ENCODE measurements at places on chromosomes 5 and 9.

DNA sequence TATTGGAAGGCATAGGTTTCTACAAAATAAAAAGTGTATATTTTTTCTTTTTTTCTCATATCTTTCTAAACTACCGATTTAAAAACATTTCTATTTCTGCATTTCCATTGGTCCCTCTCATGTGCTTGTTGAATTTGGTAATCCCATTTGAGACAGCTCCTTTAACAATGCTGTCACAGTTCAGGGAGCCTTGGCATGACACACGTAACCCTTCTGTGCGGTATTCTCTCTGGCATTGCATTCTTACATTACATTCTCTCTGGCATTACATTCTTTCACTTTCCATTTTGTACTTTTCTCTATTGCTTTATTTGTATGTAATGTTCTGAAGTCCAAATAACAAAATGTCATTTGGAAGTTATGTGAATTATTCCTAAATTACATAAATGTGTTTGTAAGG, 150.7 kb upstream of the RASGRF2 start:
- DNase-seq = no peak

DNA sequence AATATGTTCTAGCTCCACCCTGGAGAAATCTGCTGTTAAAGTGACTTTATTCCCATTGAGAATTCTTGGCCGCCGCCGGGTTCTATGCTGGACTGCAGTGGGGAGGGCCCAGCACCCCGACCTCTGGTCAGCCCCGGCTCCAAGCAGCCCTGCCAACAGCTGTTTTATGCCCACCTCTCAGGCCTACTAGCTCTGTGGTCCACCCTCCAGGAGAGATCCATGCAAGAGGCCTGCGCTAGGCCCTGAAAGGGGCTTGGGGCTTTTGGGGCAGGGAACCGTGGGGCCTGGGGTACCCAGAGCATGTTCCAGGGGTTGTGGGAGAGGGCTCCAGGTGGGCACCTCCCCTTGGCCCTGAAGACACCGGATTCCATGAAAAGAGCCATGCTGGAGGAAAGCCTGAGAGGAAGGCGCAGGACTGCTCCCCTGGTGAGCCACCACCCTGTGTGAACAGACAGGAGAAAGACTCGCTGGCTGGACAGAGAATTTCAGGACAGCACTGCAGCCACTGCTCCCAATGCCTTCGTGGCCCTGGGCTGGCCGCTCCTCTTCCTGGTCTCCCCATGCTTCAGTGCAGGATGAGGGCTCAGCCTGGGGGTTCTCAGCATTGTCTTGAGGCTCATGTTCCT, 44.6 kb upstream of the RUFY1 start:
- no peak for DNase-seq

GRCh38 chr5:38806775-38807258, 39.0 kb upstream of the OSMR start:
- peak; percentile 50 for DNase-seq

GRCh38 chr5:31941151-31941755, 232.9 kb downstream of the GOLPH3 start:
- no peak for DNase-seq

DNA sequence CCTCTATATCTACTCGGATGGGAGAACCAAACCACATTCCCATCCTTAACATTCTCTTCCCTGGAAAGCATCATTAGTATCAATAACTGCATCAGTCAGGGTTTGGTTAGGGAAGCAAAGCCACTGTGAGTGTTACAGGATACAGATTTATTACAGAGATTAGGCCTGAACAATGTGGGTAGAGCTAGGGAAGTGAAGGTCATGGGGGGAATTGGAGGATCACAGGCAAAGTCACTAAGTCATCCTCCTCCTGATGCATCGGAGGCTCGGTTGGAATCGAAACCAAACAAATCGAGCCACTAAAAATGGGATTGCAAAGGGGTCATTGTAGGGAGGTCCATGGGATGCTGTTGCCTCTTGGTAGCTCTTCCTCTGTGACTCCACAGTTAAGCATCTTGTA, 61.8 kb upstream of the ZBTB43 start:
- no peak for DNase-seq

- DNase-seq = no peak
Measured at GRCh38 chr9:78453450-78453849, 156.5 kb downstream of the PSAT1 start.

- DNase-seq = no peak
Measured at GRCh38 chr9:113398796-113399195, 2.3 kb downstream of the ALAD start.

- DNase-seq = no peak
Measured at GRCh38 chr5:96247708-96248107, 185.3 kb downstream of the PCSK1 start.

GRCh38 chr5:108264533-108264932, 117.4 kb downstream of the FBXL17 start:
- no peak for DNase-seq

DNA sequence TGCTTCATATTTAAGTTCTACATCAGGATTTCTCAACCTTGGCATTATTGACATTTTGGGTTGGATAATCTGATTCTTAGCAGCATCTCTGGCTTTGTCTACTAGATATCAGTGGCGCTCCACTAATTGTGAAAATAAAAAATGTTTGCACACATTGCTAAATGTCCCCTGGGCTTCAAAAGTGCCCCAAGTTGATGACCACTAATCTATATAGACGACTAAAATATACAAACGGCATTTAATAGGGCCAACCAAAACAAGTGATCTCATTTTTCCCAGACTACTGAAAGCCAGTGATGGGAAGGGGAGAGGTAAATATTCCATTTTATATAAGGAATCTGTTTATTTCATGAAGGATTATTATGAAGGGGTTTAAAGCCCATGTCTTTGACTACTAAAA, 118.6 kb downstream of the HOMER1 start:
- DNase-seq = no peak

- no peak for DNase-seq
Measured at GRCh38 chr9:29060041-29060440, 1486.8 kb upstream of the C9orf72 start.

DNA sequence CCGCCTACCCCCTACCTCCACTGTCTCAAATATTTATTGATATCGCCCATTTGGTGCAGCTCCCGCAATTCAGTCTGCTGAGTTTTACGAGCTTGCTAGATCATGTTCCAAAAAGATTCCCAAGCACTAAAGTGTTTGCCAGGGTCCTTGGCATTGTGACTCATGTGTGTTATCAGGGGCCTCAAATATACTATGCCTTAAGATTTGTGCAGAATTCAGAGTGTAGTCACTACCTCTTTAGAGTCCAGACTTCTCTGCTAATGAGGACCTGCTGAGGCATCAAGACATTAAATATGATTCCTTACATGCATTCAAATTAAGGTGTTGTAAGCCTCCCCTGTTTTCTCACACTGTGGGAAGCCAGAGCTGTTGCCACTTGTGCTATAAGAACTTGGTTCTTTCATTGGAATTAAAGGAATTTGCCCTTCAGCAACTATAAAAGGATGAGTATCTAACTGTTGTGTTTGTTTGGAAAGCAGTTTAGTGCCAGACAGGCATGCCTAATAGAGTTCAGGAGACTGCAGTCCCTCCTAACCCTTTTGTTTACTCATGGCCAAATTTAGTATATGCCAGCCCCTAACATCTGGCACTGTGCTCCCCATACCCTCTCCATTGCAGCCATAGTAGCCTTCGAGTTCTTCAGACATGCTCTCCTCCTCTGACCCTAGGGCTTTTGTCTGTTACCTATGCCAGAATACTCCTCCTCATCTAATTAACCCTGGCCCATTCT, 316.4 kb downstream of the NR3C1 start:
- no peak for DNase-seq

DNA sequence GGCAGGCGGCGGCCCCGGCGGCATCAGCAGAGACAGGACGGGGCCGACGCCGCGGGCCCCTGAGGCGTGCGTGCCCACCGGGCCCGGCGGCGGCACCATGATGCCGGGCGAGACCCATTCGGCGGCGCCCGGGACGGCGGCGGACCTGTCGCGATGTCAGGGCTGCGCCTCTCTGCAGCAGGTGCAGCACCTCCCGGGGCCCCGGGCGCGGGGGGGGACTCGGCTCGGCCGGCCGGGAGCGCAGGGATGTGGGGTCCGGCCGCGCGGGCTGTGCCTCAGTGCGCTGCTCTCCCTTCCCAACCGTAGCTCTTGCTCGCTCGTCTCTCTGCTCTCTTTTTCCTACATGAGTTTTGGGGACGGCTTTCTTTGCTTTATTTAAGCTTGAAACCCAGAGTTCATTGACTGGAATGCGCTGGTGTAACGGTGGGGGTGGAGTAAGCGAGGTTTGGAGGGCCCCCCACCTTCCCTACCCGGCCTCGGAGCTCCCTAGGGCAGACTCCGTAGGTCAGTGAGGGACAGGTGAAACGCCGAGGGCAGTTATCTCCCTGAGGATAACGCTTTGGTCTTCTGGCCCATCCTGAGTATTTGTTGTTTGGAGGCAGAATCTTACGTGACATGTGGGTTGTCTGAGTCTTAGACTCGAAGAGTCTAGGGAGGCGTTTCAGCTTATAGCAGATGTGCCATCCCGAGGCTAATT, 490 bp downstream of the ICE1 start:
- DNase-seq = no peak

GRCh38 chr9:14863402-14863801, 46.8 kb downstream of the FREM1 start:
- DNase-seq = no peak

DNA sequence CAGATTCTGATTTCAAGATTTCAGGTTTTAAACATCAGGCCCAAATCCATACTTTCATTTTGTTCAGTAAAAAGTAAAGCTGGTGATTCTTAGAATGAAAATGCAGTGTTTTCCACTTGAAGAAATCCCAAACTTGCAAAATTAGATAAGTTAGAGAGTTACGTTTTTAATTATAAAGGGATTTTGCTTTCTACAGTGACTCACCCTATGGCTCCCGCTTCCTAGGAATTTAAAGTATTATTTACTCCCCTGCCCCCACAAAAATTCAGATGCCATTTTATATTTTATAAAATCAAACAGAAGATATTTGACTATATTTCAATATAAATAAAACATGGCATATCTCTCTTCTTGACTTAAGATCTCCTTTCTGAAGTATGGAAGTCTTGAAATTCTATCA, 402.9 kb downstream of the ZSWIM6 start:
- DNase-seq = no peak

DNA sequence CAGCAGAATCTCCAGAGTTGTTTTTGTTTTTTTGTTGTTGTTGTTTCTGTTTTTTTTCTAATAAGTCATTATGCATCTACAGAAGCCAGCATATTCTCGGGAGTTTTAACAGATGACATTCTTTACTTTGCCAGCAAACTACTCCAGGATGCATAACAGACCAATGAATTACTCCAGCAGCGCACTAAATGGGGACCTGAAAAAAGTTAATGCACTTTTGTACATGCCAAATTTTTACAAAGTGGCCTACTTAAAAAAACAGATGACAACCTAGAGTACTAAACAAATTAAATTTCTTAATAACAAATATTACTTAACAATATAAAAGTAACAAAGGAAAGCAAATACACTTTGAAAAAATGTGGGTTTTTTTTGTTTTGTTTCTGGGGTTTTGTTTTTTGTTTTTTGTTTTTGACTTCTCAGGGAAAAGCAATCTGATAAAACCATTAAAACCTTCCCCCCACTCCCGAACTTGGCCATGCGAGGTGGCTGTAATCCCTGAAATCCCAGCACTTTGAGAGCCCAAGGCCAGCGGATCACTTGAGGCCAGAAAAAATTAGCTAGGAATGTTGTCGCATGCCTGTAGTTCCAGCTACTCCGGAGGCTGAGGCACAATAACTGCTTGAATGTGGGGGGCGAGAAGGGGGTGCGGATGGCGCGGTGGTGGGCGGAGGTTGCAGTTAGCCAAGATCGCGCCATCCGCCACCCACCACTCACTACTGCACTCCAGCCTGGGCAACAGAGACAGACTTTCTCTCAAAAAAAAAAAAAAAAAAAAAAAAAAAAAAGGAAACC, 352.4 kb downstream of the CETN3 start:
- DNase-seq = no peak

- DNase-seq = no peak
Measured at GRCh38 chr5:34035756-34036155, 7.3 kb downstream of the C1QTNF3 start.

- no peak for DNase-seq
Measured at GRCh38 chr5:76958991-76959767, 6.3 kb downstream of the CRHBP start.

GRCh38 chr5:73355108-73355507, 93.5 kb downstream of the FOXD1 start:
- no peak for DNase-seq

- DNase-seq = no peak
Measured at GRCh38 chr5:174358276-174358675, 312.8 kb downstream of the NSG2 start.

DNA sequence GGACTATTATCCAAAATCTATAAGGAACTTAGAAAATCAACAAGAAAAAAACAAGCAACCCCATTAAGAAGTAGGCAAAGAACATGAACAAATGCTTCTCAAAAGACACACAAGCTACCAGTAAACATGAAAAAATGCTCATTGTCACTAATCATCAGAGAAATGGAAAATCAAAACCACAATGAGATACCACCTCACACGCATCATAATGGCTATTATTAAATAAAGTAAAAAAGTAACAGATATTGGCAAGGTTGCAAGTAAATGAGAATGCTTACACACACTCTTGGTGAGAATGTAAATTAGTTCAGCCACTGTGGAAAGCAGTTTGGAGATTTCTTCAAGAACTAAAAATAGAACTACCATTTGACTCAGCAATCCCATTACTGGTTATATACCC, 167.0 kb upstream of the DMRTA1 start:
- no peak for DNase-seq

DNA sequence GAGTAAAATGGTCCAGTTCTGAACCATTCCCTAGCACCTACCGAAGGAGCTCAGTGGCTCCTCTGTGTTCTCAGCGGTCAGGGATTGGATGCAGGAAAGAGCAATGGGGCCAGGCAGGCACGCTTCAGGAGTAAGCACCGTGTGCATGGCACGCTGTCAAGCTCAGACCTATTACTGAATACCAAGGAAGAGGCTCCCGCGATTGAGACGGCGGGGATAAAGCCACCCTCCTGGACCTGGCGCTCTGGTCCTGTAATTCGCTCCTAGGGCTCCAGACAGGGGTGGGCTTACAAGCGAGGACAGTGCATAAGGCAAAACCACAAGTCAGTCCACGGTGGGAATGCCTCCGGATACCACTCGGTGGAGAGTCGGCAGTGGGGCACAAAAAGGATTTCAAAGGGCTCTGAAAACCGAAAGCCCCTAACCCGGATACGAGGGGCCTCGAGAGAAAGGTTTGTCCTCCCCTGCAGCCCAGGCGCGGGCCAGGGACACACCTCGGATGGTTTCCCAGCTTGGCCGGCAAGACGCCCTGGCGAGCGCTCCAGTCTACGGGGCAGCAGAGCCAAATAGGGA, 988 bp downstream of the OXCT1 start:
- DNase-seq = peak; percentile 29

DNA sequence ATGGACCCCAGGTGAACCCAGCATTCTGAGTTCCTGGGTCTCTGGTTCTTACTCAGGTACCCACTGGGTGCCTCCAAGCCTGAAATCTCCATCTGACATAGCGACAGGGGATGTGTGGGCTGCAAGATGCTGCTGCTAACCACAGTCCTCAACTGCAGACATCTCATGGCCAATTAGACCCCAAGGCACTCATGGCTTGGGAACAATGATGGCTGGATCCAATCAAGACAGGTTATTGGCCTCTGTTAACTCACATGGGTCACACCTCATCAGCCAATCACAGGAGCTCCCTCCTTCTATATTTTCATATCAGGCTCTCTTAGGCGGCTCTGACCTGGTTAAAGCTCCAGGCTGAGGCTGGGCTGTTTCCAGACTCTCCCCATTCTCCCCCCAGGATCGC, 57.0 kb downstream of the CXXC5 start:
- DNase-seq = no peak
